ENCODE measurements at places on chromosomes 5 and 9. TPM values are rescaled to one million over a fixed set of nuclear protein-coding genes. Genes with fewer than 3 reads are reported as not detected.

The PCDHA10 gene
- total RNA-seq, result not detected

DNA sequence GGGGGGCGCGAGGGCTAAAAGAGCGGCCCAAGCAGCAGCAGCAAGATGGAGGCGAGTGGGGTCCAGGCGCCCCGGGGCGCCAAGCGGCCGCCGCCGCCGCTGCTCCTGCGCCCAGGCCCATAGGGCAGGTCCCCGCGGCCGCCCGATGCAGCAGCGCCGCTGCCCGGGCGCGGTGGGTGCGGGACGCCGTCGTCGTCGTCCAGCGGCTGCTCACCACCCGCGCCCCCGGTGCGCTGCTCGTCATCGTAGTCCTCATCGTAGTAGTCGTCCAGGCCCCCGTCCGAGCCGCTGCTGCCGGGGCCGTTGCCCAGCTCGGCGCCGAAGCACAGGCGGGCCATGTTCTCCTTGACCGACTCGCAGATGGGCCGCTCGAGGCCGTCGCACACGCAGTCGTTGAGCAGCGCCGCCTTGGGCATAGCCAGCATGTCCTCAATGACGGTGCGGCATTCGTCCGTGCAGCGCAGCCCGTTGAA, 1.5 kb downstream of the GAS1 start:
- DNase-seq, result no peak

The CDH9 gene
- total RNA-seq, result not detected

GRCh38 chr5:155522540-155522939, 509.0 kb downstream of the KIF4B start:
- no peak for DNase-seq

The TIGD6 gene
- total RNA-seq, result 2.2 TPM

The PRRT1B gene
- total RNA-seq, result not detected

The ZNF883 gene
- 0.42 TPM for total RNA-seq

GRCh38 chr5:5615569-5615968, 193.1 kb downstream of the ICE1 start:
- no peak for DNase-seq

DNA sequence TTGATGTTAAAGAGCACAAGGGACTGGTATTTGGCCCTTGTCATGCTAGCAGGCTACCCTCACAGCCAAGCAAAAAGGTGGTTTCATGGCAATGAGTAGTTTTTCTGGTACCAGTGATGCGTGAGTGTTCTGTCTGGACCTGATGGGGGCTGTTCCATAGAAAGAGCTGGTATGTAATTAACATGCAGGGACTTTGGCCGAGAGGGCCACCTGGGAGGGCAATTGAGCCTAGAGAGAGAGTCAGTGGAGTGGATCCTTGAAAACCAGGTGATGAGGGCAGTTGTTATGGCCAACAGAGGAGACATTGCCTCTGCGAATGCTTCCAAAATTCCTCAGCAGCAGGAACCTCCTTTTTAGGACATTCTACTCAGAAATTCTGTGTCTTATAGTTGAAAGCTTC, 383.3 kb downstream of the PSAT1 start:
- DNase-seq, result no peak

DNA sequence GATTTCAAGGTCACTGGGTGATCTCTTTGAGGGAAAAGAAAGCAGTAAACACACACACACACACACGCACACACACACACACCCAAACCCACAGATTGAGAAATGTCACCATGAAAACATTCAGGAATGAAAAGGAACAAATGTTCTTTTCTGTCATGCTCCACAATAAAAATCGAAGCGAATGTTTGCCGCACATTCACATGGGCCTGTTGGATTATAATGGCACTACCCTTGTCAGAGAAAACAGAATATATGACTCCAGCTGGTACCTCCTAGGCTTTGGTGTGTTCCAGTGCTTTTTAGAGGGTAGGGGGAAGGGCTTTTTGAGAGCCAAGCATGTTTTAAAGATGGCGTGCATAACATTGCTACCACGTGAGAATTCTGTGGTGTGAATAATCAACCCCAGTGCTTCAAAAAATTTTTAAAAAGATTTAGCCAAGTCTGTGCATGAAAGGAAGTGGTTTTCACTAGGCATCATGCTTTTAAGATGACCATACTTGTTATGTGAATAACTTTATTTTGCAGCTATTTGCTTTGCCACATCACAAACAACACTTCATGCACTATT, 120.8 kb upstream of the ZNF608 start:
- DNase-seq, result no peak

DNA sequence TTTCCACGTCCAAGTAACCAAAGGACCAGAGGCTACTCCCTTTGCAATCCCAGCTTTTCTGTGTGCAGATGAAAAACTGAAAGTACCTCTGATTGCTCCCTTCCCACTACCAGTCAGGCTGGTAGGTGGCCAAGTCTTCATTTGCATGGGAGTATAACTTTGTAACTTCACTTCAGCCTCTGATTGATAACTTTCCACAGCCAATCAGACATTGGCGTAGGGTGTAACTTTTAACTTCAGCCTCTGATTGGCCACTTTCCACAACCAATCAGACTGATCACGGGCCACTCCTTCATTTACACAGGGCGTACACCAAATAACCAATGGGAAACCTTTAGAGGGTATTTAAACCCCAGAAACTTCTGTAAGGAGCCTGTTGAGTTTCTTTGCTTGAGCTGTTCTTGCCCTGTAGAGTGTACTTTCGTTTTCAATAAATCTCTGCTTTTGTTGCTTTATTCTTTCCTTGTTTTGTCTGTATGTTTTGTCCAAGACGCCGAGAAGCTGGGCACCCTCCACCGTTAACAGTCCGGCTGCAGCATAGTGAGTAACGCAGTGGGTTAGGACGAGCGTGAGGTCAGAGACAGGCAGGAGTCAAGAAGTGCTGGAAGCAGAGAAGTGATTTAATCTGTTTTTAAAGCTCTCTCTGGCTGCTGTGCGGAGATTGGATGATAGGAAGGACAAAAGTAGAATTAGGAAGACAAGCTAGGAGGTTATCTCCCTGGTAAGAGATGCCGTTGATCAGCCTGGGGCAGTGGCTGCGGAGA, 3.5 kb upstream of the EXOSC2 start:
- DNase-seq, result no peak

The PFN3 gene
- total RNA-seq, result not detected

The DBH gene
- total RNA-seq, result not detected

The PPP3R2 gene
- not detected for total RNA-seq

The FOXD4L5 gene
- total RNA-seq, result 0.27 TPM

- no peak for DNase-seq
Observed at GRCh38 chr9:87116492-87116891, 169.2 kb upstream of the GAS1 start.

The ZNF483 gene
- total RNA-seq, result 2.7 TPM

DNA sequence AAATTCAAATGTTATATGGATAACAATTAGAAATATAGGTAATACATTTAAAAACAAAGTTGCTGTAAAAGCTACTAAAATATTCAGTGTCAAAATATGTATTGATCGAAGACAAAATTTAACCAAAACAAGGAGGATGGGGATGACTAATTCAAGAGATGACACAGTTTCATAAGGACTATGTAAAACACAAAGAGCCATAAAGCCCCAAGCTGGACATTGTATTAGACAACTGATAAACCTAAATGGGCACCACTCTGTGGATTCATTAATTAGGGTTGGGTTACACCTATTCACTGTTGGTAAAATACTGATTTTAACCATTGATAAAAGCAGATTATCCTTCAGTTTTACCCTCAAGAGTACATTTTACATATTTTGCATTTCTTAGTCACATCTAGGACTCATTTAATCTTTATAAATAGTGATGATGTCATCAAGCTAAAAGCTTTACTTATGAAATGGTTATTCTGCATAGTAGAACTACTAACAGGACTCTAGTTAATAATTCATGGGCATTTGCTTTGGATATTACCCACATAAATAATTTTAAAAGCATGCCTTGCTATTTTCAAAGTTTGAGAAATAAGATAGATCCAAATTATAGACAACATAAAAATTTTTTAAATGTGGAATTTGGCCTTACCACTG, 13.7 kb downstream of the TUT7 start:
- DNase-seq, result no peak

DNA sequence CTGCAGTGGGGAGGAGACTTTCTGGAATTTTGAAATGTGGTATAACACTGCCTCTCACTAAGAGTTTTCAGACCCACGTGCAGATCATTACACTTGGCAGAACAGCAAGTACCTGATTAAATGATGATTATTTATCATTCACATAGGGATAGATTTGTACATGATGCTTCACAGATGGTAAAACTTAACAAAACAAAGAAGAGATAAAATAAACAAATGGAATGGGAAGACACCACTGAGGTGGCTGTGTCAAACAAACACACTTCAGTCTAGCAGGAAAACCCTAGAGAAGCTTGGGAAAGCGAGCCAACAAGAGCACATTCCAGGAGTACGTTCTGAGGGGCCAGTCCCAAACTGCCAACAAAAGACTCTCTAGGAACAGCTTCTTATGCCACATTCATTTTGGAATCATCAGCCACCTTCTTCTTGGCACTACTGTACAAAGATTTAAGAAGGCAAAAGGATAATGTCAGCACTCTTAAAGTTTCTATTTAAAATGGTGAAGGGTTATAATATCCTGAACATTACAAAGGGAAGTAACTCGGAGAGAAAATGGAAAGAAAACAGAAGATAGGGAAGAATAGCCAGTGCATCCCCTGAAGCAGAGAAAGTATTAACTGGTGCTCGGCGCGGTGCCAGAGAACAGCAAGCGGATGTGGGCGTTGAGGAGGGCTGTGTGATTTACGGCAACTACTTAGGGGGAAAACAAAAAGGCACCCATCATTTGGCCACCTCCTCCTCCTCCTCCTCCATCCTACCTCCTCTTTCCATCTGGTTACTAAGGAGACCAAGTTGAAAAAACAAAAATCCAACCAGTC, 1.6 kb downstream of the MED27 start:
- DNase-seq, result peak; percentile 32

GRCh38 chr5:26669523-26669922, 368.9 kb downstream of the CDH9 start:
- DNase-seq, result no peak

GRCh38 chr5:3131161-3131560, 379.7 kb upstream of the IRX2 start:
- no peak for DNase-seq

The CORO2A gene
- 7.2 TPM for total RNA-seq

DNA sequence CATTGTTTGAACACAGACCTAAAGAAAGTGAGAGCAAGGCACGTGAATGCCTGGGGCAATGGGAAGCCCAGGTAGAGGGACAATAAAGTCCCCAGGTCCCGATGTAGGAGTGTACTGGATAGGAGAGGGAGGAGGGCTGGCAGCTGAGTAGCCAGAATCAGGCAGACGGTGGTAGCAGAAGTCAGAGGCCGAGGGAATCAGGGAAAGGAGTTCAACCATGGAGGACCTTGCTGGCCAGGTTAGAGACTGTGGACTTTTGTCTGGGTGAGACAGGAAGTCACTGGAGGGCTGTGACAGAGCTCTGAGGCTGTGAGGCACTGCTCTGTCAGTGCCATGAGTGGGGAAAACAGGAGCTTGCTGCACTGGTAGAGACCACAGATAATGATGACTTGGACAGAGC, 248.2 kb downstream of the EFNA5 start:
- DNase-seq, result no peak

GRCh38 chr9:129550199-129550839, 70.6 kb downstream of the C9orf50 start:
- peak; percentile 15 for DNase-seq

The ASTN2 gene
- total RNA-seq, result 4.1 TPM

DNA sequence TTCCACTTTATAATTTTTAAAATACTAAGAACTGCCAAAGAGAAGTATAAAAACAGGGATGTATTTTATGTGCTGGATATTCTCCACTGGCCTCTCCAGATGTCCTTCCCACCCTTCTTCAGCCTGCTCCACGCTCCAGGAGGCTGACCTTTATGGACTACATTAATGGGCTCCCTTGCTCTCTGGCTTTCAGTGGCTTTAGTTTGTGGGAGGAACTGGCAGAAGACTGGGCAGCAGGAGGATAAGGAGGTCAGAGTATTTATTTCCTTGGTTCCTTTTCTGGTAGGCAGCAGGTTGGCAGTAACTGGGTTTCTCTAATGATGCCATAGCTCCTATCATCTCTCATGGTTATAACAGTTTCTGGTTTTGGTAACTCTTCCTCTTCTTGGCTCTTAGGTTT, 133.9 kb downstream of the PAM start:
- no peak for DNase-seq

- DNase-seq, result no peak
Observed at GRCh38 chr9:68476847-68477246, 63.8 kb downstream of the TMEM252 start.

DNA sequence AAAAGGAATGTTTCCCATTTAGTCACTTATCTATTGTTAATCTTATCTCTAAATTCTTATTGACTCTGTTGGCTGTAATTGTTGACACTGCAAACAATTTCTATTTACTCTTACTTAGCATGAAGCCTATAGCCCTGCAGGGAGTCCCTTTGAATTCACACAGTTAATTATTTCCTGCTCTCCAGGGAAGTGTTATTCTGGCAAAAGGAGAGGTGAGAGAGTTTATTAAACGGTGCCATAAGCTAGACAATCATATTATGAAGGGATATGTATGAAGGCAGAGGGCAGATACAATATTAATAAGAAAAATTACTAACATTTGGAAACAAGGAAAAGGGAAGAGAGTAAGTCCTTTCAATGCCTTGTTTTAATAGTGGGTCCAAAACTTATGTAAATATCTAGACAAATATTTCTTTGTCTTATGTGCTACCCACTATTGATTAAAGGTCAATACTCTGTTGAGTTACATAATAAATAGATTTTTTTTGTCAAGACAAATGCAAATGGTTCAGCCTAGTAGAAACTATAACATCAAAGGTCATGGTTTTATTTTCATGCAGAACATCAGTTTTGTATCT, 107.1 kb downstream of the CDH18 start:
- DNase-seq, result no peak

DNA sequence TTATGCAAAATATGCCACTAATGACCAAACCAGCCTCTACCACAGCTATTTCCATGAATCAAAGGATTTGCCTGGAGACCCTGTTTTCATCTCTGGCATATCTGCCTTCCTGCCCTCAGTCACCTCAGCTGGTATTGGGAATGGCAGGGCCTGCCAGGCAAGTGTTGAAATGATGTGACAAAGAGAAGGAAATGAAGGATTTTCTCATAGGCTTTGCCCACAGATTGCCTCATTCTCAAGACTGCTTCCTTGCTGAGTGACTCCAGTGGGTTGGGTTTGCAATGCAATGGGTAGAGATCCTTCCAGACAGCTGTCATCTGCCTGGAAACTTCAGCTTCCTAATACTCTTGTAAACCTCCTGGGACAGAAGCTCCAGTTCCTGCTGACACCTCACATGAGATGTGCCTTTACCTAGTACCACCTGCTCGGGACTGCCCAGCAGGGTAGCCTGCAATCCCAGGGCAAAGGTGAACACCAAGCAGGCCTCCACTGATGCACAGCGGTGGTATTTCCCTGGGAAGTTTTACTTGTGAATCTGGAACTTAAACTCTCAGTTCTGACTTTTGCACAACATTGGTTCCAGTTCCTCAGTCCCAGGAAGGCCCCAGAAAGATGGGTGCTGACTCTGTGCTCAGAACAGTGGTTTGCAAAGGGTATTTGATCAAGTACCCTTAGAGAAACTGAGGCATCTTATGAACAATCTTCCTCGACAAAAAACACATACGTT, 64.8 kb upstream of the SLC1A1 start:
- DNase-seq, result no peak

DNA sequence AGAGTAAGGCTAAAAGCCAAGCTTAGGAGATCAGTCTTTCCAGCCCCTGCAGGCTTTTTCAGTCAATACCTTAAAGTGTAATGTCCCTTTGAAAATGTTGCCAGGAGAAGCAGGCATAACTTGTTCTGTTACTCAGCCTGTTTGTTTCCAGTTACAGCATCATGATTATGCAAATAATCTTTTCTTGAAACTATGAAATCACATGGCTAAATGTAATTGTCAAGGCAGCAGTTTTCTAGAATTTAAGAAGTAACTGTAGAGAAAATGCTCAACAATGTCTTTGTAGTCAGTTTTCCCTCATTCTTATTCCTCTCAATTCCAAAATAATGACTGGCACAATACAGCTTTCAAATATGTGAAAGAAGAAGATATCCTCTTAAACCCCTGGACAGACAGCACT, 1.9 kb upstream of the GPR107 start:
- DNase-seq, result no peak
